HAP-1 (cell line): ENCODE measurements at places on chromosomes 7 and 10.

DNA sequence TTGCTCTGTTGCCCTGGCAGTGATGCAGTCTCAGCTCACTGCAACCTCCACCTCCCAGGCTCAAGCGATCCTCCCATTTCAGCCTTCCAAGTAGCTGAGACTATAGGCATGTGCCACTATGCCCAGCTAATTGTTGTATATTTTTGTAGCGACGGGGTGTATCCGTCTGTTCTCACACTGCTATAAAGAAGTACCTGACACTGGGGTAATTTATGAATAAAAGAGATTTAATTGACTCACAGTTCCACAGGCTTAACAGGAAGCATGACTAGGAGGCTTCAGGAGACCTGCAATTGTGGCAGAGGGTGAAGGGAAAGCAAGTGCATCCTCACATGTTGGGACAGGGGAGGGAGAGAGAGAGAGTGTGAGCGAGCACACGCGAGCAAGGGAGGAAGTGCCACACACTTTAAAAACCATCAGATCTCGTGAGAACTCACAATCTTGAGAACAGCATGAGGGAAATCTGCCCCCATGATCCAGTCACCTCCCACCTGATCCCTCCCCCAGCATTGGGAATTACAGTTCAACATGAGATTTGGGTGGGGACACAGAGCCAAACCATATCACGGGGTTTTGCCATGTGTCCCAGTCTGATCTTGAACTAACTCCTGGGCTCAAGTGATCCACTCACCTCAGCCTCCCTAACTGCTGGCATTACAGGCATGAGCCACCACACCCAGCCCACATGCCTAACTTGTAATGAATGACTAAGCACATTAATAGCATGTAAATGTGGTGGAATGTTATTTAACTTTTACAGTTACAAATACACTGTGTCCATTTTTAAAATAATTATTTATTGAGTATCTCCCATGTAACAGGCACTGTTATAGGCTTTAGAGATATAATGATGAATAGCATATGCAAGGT lies 65.5 kb downstream of the RALA start:
- DNase-seq, result no peak

GRCh38 chr10:104415526-104416165 lies 62.0 kb downstream of the CFAP58 start:
- DNase-seq, result no peak

GRCh38 chr10:114179148-114179547 lies at the start of gene TDRD1:
TSS of gene TDRD1 (plus strand) at chr10:114179353. CDS start at chr10:114187832, 8,479 bp downstream.
- no peak for DNase-seq

DNA sequence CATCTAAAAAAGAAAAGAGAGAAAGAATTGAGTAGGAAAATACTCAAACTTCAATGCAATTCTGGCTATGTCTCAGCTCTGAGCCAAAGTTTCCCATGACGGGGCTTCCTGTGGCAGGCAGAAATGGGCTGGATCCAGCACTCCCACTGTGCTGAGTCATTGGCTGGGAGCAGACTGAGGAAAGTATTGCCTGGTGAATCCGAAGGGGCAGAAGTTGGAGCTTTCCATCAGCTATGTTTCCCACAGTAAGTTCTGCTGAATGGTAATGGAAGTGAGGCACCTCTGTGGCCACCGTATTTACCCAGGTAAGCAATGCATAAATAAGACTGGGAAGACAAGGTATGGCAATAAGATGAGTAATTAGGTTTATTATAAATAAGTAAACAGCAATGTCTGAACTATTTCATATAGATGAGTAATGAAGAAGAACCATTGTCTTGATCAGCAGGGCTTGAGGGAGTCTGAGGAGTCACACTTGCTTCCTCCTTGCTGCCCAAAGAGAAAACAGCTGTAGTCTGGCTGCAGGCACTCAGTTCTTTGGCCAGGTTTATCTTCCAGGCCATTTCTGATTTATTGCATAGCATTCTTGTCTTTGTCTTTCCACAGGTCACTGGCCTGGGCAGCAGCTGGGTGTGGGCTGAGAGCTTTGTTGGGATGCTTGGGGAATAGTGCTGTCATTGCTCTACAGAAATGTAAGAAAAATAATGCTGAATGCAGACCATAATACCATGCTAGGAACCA lies 255.3 kb downstream of the DNAJB9 start:
- no peak for DNase-seq

- DNase-seq, result no peak
Measured at GRCh38 chr7:73681031-73681430, 2.2 kb downstream of the DNAJC30 start.

DNA sequence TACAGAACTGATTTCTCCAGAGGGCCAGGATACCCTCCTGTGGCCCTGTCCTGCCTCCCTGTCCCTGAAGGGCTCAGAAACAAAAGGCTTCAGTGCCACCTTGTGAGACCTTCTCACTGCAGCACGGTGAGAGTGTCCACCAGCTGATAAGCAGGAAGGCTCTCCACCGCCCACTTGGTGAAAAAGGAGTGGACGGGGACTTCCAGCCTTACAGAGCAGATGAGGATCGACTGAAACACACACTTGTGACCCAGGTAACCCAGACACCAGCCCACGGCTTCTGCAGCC lies 330.1 kb downstream of the GRID1 start:
- no peak for DNase-seq

DNA sequence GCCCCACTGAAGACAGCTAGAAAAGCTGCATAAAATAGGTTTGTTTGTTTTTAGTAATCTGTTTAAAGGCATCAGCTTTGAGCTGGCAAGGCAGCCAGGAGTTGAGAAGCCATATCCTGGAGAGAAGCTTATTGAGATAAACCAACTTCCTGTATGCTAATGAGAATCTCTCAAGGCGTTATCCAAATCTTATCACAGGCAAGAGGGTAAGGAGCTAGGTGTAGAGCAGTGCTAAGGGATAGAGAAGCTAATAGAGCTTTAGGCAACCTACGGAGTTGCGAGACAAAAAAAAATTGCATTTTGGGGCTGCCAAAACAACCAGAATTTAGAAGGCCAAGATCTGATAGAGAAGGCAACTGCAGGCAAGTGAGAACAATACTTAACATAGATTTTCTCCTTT lies 641.6 kb downstream of the SH2D4B start:
- DNase-seq, result no peak

DNA sequence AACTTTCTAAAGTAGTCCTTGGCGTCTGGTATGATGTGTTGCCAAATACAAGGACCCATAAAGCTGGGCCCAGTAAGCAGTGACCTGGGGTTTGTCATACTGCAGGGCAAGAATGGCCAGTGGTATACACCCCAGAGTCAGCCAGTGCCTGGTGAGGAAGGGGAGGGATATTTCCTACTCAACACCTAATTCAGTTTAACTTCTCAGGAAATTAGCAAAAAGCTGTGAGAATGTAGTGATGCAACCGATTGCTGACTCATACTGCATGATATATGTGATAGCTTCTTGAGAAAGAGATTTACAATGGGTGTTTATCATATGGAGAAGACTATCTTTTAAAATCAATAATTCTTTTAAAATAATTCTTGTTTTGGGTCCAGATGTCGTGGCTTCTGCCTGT lies 889.3 kb upstream of the CELF2 start:
- DNase-seq, result no peak

DNA sequence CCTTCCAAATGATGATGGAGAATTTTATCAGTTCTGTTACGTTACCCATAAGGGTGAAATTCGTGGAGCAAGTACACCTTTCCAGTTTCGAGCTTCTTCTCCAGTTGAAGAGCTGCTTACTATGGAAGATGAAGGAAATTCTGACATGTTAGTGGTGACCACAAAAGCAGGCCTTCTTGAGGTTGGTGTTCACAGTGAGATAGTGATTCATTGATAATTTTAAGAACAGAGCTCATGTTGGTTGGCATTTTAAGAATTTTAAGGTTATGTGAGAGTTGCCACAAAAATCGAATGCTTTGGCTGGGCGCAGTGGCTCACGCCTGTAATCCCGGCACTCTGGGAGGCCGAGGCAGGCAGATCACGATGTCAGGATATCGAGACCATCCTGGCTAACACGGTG lies 25.9 kb downstream of the TAX1BP1 start:
- no peak for DNase-seq

DNA sequence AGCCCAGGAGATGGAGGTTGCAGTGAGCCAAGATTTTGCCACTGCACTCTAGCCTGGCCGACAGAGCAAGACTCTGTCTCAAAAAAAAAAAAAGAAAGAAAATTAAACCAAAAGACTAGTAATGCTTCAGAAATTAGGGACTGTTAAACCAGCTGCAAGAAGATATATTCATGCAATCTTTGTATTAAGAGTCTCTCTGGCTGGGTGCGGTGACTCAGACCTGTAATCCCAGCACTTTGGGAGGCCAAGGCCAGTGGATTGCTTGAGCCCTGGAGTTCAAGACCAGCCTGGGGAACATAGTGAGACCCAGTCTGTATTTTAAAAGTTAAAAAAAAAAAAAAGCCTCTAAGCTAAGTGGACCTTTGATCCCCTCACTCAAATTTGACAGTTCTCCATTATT lies 2.5 kb upstream of the HNRNPF start:
- no peak for DNase-seq

- no peak for DNase-seq
Measured at GRCh38 chr10:15482156-15482555, 111.1 kb upstream of the FAM171A1 start.

GRCh38 chr7:124751027-124751426 lies 14.6 kb downstream of the GPR37 start:
- no peak for DNase-seq

GRCh38 chr7:128347647-128348097 lies 4.0 kb upstream of the RBM28 start:
- DNase-seq, result peak; percentile 75

DNA sequence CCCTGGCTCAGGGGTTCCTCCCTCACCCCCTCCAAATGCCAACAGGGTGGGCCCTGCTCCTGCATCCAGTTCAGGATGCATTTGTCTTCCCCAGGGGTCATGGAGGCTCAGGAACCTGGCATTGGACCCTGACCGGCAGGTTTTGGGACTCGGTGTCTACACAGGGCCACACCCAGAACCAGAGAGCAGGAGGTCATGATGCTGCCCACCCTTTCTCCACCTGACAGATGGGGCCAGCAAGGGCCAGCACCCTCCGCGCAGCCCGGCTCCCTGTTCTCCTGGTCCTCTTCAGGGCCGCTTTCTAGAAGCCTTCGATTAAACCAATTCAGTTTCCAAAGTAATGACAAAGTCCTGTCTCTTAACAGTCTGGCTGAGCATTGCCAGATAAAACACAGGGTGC lies 50.2 kb downstream of the CAMK2B start:
- no peak for DNase-seq

DNA sequence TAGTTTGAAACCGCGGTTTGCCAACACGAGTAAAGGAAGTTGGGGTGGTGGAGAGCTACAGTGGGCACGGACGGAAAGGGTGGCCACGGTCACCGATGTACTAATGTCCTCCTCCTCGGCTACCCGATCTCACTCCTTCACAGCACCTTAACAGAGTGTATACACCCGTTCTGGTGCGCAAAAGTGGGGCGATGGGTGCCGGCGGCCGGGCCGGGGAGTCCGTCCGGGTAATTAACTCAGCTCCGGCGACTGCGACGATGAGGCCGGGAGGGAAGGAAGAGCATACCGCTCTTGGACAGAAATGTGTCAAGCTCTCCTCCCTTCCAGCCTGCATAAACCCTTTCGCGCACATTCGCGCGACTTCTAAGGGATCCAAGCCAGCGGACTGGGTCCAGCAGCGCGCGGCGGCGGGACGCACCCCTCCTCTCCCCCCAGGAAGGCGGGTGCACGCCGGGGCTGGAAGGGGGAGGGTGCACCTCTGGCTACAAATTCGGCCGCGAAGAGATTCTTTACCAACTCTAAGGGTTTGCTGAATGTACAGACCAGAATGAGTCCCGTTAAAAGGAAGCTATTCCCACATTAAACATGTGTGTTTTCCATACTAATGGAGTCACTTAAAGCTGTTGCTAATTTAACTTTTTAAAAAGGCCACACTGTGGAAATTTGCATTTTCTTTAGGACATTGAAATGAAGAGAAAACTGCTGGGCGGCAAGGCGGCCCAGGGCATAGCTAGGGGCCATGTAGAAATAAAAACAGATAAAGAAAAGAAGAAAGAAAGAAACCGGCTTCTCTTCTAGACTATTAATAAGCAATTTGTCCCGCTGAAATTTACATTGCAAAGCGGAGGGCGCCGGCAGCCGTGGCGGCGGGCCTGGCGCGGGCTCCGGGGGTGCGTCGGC lies 6.6 kb upstream of the EBF3 start:
- DNase-seq, result peak; percentile 47

DNA sequence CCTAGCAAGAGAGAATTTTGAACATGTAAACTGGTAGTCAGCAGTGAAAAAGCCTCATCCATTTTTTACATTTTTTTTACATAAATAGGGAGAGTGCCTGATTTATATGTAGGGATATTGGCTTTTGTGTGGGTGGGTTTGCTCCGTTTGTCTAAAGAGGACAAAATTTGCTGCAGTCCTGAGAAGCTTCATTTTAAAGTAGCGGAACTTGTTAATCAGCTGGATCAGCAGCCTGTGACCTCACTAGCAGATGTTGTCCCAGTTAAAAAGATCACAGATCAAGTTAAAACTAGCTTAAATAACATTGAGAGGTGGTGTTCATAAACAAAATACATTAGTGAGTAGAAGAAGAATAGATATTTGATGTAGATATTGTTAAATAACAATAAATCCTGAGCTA lies 2.6 kb downstream of the ATRNL1 start:
- no peak for DNase-seq

GRCh38 chr7:21965291-21965690 lies 19.6 kb upstream of the CDCA7L start:
- DNase-seq, result no peak

DNA sequence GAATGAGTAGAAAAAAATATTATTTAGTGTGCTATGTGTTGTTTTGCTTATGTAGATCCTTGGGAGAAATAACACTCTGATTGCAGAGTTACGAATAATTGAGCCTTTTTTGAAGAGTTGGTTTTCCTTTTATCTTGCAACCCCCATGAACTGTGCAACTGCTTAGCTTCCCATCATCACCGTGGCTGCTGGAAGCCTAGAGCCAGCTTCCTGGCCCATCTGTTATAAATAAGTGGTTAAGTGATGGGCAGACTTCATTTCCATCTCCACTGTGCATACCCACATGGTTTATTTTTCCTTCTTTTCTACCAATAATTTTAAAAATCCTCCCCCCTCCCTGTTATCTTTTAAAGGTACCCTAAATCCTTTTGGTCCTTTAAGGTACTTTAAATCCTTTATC lies 554.9 kb upstream of the GALNT17 start:
- no peak for DNase-seq

DNA sequence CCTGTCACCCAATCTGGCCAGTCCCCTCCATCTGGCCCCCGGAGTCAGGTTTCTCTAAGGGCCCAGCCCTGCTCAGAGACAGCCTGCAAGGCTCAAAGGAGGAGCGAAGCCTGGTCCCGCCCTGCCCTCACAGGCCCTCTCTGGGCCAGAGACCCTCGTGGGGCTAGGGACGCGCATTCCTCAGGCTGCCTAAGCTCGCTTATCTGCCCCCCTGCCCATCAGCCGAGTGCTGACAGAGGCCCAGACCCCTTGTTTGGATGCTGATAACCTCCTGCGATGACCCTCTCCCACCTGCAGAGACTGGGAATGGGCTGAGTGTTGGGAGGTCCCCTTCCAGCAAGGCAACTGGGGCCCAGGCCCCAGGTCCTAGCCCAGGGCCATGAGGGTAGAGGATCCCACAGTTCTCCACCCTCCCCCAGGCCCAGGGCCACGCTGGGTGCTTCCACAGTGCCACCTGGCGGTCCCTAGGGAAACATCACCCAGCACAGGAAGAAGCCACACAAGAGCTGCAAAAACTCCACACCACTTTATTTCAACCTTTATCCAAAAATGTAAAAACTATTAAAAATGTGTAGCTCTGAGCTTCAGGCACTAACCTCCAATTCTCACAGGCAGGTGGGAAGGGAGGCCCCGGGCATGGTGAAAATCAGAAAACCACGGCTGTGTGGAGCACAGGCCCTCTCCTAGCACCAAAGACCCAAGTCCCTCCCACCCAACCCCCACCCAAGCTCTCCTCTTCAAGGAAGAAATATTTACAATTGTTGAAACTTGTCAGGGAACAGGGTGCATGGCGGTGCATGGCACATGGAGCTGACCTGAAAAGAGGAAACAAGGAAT lies 2.2 kb downstream of the NPM3 start:
- peak; percentile 75 for DNase-seq
